ENCODE measurements at places on chromosomes 6 and 20.

DNA sequence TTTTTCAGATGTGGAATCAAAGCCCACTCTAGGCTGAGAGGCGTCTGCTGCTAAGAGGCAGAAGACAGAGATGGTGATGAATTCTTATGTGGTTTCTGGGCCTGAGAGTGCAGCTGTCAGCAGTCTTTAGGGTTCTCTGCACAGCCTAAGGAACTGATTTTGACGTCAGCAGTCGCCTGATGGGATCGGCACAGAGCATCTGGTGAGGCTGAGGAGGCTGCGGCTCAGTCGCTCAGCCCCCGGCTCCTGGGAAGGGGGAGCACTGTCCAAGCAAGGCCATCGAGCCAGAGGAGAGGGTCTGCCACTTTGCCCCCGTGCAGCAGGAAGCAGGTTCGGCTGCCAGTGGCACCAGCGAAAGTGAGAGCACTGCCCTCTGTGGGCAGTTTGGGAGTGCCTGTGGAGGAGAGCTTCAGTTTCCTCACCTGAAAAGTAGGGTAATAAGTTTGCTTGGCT is 92.5 kb downstream of the TCP11 start:
- DNase-seq = peak; percentile 16

DNA sequence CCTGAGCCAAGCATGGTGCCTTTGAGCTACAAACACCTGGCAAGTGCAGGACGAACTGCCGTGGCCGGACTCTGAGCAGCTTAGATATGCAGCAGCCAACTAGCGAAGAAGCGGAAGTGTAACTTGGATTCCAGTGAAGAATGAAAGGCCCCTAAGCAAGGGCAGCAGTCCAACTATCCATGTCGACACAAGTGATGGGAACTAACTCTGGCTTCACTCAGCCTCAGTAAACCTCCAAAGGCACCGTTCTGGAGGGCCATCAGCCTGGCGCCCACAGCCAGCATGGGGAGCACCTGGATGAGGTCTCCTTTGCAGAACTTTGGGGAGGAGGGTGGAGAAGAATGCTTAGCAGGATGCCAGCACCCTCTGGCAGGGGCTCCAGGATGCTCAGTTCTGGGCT is 78.4 kb upstream of the MLN start:
- no peak for DNase-seq

DNA sequence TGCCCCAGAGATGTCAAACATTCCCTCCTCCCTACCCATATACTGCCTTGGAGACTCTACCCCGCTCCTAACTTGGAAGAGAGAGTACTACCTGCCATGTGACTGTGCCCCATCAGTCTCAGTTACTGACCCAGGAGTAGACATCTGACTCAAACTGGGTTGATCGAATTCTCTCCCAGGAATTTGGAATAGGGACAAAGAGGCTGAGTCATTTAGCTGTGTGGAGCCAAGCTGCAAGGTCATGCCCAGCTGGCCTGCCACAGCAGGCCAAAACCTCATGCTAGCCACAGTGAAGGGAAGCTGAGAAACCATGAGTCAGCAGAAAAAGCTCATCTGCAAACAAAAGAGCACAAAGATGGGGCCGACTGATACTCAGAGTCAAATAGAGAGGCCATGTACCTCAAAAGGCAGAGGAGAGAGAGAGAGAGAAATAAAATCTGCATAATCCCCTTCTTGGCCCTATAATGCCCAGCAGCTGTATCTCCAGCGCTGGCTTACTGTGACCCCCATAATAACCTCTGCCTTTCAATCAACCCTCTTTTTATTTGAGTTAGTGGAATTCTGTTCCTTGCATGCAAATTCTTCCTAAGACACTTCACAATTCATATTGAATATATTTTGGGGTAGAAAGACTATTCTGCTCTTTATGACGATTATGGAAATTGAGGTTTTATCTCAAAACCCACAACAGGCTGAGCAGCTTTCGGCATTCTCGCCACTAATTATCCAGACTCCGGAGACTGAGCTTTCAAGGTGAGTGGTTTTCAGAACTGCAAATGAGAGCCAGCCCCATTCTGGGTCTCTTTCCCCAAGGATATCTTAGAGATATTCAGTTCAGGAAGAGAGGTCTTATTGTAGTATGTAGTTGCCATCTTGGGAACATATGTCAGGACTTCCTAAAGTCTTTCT is 21.4 kb upstream of the AKIRIN2 start:
- peak; percentile 84 for DNase-seq

DNA sequence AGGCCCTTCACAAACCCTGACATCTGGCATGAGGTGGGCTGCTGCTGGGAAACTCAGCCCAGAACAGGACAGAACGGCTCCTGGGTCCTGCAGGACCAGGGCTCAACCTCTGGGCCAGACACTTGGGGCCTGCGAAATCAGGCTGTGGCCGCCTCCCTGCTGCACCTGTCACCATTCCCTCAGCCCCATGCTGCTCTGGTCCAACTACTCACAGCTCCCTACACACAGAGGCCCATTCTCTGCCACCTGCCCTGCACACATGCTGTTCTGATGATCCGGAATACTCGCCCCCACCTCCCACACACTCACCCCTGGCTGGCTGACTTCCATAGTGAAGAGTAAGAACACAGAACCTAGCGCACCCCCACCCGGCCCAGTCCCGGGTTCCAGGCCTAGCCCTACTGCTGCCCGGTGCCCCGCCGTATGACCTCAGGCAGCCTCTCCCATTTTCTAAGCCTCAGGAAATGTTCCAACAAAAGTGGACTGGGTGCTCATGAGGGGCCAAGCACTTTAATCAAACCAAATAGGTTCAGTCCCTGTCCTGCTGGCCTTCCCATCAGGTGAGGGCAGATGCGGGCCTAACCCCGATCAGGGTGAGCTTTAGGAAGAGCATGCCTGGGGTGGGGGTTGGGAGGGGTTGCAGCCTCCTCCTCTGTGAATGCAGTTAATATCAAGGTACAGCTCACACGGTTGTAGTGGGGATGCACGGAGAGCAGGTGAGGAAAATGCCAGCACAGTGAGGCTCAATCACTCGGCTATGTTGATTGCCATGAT is 3.9 kb downstream of the PEDS1 start:
- DNase-seq = no peak

- DNase-seq = no peak
Measured at GRCh38 chr6:117915846-117916245, 8.8 kb downstream of the SLC35F1 start.

GRCh38 chr6:111558690-111559187 is 46.9 kb downstream of the TRAF3IP2 start:
- no peak for DNase-seq

Measured in activated CD4-positive, alpha-beta T cell treated with anti-CD3 and anti-CD28 coated beads, Interleukin-2, amount 50 U/mL, for 16 hours (primary cell).